ENCODE measurements at places on chromosomes 13 and 19.
A peak's percentile ranks its signal among the peaks of the same experiment; 100 is the strongest.

- H3K4me3 ChIP-seq = no peak overlapping the region
- H3K4me1 ChIP-seq = no peaks in the 10 kb centered on the region
- no peaks in the 10 kb centered on the region for H3K36me3 ChIP-seq
- no peaks in the 10 kb centered on the region for H3K27me3 ChIP-seq
- H3K27ac ChIP-seq = no peak overlapping the region
Observed at GRCh38 chr13:65677906-65678305, 1552.2 kb downstream of the PCDH9 start.

DNA sequence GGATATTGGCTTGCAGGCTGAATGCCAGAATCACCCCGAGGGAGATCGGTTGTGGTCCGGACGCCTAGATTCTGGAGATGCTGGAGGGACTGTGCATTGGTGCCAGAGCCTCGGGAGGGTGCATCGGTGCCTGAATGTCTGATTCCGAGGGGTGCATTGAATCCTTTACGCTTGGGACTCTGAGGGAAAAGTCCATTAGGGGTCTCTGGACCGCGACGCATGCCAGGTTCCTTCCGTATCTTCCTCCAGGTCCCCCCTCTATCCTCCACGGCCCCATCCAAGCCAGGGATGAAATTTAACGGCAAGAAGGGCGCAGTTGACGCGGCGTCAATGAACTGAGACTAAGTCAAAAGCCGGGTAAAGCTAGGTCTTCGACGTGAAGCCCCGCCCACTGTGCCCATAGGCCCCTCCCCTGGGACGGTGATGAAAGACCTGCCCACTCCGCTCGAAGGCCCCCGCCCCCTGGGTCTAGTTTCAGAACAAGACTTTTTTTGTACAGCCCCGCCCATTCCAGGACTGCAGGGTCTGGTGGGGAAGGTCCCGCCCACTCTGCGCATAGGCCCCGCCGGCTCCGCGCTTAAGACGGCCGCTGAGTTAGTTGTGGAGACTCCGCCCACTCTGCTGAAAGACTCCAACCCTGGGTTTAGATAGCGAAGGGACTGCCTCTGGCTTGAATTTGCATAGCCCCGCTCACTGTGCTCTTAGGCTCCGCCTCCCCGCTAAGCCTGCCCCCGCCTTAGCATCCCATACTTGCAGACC is 737 bp downstream of the ZNF575 start:
- peak overlapping the region; percentile 87 for H3K27ac ChIP-seq
- peak; percentile 99 for DNase-seq
- peaks cover 9% of the 10 kb centered on the region for H3K36me3 ChIP-seq
- H3K27me3 ChIP-seq = no peaks in the 10 kb centered on the region
- peaks cover 4% of the 10 kb centered on the region for H3K4me1 ChIP-seq
- peak overlapping the region; percentile 59 for H3K4me3 ChIP-seq

- H3K4me3 ChIP-seq = no peak overlapping the region
- peaks cover 11% of the 10 kb centered on the region for H3K4me1 ChIP-seq
- DNase-seq = no peak
- H3K36me3 ChIP-seq = no peaks in the 10 kb centered on the region
- H3K27me3 ChIP-seq = no peaks in the 10 kb centered on the region
- no peak overlapping the region for H3K27ac ChIP-seq
Observed at GRCh38 chr19:13883516-13884064, 6.7 kb downstream of the NANOS3 start.

DNA sequence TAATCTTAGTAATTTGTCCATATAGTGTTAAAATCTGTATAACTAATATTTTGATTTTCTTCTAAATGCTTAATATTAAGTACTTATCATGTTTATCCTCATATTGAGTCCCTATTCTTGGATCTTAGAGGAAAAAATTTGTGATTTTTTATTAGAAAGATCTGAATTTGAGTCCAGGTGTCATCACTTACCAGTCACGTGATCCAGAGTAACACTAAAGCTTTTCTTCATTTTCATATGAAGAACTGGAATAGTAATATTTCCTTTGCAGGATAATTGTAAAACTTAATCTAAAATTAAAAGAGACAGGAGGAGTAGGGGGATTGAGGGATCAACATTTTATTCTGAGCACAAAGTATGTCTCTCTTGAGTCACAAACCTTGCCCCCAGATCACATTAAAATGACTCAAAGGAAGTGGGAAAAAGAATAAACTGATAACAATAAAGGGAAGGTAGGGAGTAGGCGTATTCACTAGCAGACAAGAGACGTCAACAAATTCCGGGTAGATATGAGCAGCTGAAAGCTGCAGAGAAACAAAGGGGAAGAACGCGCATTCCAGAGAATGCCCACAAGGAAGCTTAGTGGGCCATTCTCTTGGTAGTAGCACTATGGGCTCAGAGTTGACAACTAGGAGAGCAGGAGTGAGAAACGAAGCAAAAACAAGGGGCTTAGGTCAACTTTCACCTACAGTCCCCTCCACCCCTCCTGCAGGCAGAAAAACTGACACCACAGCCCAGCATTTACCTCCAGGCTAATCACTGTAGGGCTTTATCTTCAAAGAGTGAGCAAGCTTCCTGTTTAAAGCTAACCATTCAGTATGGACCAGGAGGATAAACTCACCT is 123.1 kb downstream of the SPRY2 start:
- H3K36me3 ChIP-seq = no peaks in the 10 kb centered on the region
- DNase-seq = no peak
- no peak overlapping the region for H3K27ac ChIP-seq
- H3K27me3 ChIP-seq = no peaks in the 10 kb centered on the region
- no peak overlapping the region for H3K4me3 ChIP-seq
- H3K4me1 ChIP-seq = no peaks in the 10 kb centered on the region

- no peak overlapping the region for H3K27ac ChIP-seq
- no peak overlapping the region for H3K4me3 ChIP-seq
- no peaks in the 10 kb centered on the region for H3K36me3 ChIP-seq
- no peak for DNase-seq
- H3K27me3 ChIP-seq = no peaks in the 10 kb centered on the region
Observed at GRCh38 chr13:101486708-101487437, 34.4 kb downstream of the ITGBL1 start.

GRCh38 chr19:17775245-17775927 is 19.6 kb upstream of the B3GNT3 start:
- H3K4me1 ChIP-seq = peaks cover 5% of the 10 kb centered on the region
- no peak for DNase-seq
- H3K36me3 ChIP-seq = no peaks in the 10 kb centered on the region
- no peak overlapping the region for H3K4me3 ChIP-seq

- no peaks in the 10 kb centered on the region for H3K27me3 ChIP-seq
- H3K4me1 ChIP-seq = no peaks in the 10 kb centered on the region
- DNase-seq = no peak
Observed at GRCh38 chr13:54628383-54628782, 1599.8 kb downstream of the OLFM4 start.

DNA sequence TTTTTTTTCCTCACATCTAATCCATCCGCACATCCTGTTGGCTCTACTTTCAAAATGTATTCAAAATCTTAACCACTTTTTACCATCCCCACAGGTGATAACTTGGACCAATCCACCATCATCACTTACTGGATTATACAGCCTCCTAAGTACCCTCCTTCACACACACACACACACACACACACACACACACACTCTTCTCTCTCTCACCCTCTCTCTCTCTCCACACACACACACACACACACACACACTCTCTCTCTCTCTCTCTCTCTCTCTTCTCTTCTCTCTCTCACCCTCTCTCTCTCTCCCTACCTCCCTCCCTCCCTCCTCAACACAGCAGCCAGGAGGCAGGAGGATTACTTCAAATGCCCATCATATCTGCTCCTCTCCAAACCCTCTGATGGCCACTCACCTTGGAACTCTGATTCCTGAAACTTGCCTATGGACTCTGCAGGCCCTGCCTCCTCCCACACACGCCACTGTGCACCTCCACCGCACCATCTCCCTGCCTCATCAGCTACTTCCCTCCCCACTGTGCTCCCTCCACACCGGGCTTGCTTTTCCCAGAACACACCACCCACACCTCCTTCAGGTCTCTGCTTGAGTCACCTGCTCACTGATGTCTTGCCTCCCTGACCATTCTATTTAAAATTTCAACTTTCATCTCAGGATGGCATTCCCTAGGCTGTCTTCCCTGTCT is 39.7 kb downstream of the RCBTB2 start:
- H3K27me3 ChIP-seq = no peaks in the 10 kb centered on the region
- H3K36me3 ChIP-seq = peaks cover 8% of the 10 kb centered on the region
- H3K4me3 ChIP-seq = no peak overlapping the region
- peak overlapping the region; percentile 44 for H3K27ac ChIP-seq

- peaks cover 42% of the 10 kb centered on the region for H3K36me3 ChIP-seq
- H3K4me3 ChIP-seq = no peak overlapping the region
- no peaks in the 10 kb centered on the region for H3K27me3 ChIP-seq
- peak overlapping the region; percentile 10 for H3K27ac ChIP-seq
Observed at GRCh38 chr19:47210689-47211316, 20.2 kb downstream of the BBC3 start.

DNA sequence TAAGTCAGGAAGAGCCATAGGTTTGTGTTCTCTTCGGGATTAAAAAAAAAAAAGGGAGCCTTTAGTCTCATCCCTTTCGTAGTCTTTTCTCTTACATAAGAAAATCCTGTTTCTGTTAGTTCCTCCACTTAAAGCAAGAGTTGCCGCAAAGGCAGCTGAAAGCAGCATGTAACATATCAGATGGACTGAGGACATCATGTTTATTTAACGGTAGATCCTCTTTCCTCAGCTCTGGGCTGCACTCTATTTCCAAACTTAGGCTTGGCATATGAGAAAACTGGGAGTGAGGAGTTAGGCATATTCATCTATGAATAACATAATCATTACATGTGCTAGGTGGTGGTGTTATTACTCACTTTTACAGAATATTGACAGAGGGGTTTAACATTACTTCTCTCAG is 391.2 kb downstream of the KLF12 start:
- no peak overlapping the region for H3K4me3 ChIP-seq
- H3K36me3 ChIP-seq = no peaks in the 10 kb centered on the region
- no peak for DNase-seq
- H3K27me3 ChIP-seq = no peaks in the 10 kb centered on the region
- H3K4me1 ChIP-seq = no peaks in the 10 kb centered on the region

- peaks cover 60% of the 10 kb centered on the region for H3K27me3 ChIP-seq
- no peak for DNase-seq
- H3K27ac ChIP-seq = no peak overlapping the region
- no peaks in the 10 kb centered on the region for H3K36me3 ChIP-seq
Observed at GRCh38 chr13:94716016-94716415, 3.7 kb upstream of the SOX21 start.

DNA sequence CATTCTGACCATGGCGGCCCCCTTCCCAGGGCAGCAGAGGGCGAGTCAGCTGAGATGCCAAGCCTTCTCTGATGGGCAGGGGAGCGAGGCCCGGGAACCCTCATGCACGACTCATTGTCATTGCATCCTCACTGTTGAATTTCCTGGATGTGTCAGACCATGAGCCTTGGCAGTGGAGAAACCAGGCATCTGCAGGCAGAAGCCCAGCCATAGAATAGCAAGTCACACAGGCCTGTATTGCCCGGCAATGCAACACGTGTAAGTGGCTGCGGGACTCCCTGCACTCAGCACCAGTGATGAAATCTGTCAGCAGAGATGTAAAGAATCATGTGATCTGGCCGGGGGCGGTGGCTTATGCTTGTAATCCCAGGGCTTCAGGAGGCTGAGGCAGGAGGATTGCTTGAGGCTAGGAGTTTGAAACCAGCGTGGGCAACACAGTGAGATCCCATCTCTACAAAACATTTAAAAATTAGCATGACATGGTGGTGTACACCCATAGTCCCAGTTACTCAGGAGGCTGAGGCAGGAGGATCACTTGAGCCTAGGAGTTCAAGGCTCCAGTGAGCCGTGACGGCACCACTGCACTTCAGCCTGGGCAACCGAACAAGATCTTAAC is 199.7 kb downstream of the KATNAL1 start:
- peaks cover 16% of the 10 kb centered on the region for H3K4me1 ChIP-seq
- H3K4me3 ChIP-seq = no peak overlapping the region
- H3K27me3 ChIP-seq = no peaks in the 10 kb centered on the region

GRCh38 chr19:795073-795611 is 2.1 kb upstream of the PTBP1 start:
- no peak for DNase-seq
- H3K36me3 ChIP-seq = peaks cover 13% of the 10 kb centered on the region
- H3K27ac ChIP-seq = no peak overlapping the region
- no peaks in the 10 kb centered on the region for H3K27me3 ChIP-seq
- peaks cover 18% of the 10 kb centered on the region for H3K4me1 ChIP-seq

DNA sequence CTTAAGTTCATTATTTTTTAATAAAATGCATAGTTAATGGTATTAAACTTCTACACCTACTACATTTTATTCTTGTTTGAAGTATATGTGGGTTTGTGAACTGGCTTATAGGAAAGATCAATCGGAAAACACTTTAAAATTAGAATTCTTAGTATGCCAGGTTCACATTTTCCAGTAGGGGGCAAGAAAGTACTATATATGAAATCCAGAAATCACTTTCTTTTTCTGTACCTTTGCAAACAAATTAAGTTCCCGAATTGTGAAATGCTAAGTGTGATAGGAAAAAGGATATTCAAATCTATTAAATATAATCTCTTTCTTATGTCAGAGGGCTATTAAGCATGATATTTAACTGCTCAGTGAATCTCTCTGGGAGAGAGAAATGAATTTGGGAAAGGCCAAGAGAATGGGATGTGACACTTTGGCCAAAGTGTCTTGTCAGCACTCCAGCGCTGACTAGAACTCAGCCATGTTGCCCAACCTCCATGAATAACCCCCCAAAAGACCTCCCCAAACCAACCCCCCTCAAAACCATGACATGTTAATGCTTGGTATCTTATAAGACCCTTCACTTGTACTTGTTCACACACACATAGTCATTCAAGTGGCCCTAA is 122.6 kb upstream of the SLC10A2 start:
- H3K27me3 ChIP-seq = no peaks in the 10 kb centered on the region
- H3K4me1 ChIP-seq = no peaks in the 10 kb centered on the region
- no peaks in the 10 kb centered on the region for H3K36me3 ChIP-seq
- no peak overlapping the region for H3K27ac ChIP-seq

DNA sequence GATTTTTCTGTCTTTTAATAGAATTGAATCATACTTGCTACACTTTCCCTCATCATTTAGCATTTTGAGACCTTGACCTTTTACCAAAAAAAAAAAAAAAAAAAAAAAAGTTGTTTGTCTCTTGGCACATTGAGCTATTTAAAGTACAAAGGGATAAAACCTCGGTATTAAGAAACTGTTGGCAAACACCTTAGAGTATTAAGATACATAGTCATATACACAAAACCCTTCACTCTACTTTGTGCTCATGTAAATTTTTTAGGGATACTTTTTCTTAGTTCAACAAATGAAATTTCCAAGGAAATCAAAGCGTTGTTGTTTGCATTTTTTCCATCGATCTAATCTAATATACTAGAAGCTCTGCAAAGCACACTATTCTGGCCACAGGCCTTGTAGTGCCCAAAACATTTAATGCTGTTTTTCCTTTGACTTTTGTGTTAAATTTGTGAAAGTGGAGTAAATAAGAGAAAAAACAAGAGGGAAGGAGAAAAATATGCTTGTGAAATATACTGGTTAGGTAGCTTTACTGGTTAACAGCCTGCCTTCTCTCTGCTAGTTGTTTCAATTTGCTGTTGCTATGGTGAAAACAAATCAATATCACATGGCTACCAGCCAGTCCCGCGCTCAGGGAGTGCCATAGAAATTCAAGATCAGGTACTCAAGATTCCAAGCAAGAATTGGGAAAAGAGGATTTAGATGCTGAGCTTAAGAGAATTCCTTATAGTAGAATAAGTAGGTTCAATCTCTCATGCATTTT is 2.6 kb downstream of the MBNL2 start:
- no peaks in the 10 kb centered on the region for H3K27me3 ChIP-seq
- H3K36me3 ChIP-seq = no peaks in the 10 kb centered on the region
- H3K4me1 ChIP-seq = peaks cover 36% of the 10 kb centered on the region
- DNase-seq = peak; percentile 61
- peak overlapping the region; percentile 95 for H3K27ac ChIP-seq
